Activated naive CD8-positive, alpha-beta T cell treated with anti-CD3 and anti-CD28 coated beads, Interleukin-2, amount 10 ng/mL, durations not matched to agents 7 days and 5 days (primary cell): ENCODE measurements at places on chromosomes 12 and 14. TPM values are rescaled to one million over a fixed set of nuclear protein-coding genes. Genes with fewer than 3 reads are reported as not detected.

Gene KITLG
- total RNA-seq, result 0.31 TPM

- peaks cover 45% of the 10 kb centered on the region for H3K27me3 ChIP-seq
- H3K36me3 ChIP-seq, result no peaks in the 10 kb centered on the region
- no peak for DNase-seq
- no peak overlapping the region for H3K27ac ChIP-seq
- no peak overlapping the region for H3K4me3 ChIP-seq
- peaks cover 1% of the 10 kb centered on the region for H3K4me1 ChIP-seq
Observed at GRCh38 chr12:130770413-130771028, 54.4 kb upstream of the RIMBP2 start.

DNA sequence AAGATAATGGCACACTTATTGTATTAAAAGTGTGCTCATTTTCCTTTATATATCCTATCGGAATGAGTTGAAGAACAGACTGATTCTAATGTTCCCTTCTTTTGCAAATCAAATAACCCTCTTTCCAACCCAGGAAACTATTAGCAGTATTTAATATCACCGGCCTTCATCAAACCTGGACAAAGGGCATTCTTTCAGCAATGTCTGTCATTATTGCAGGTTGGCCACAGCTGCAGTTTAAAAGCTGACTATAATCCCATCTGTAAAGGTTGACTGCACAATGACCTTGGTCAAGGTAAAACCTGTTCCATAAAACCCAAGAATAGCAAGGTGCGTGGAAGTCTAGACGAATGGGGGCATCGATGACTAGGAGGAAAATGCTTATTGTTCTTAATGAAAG lies 472.3 kb upstream of the SOX5 start:
- H3K27ac ChIP-seq, result no peak overlapping the region
- no peak overlapping the region for H3K4me3 ChIP-seq
- H3K36me3 ChIP-seq, result no peaks in the 10 kb centered on the region
- DNase-seq, result no peak
- H3K27me3 ChIP-seq, result peaks cover 2% of the 10 kb centered on the region
- peaks cover 4% of the 10 kb centered on the region for H3K4me1 ChIP-seq

Gene DCD
- not detected for total RNA-seq

Gene MAP3K9
- 8.2 TPM for total RNA-seq
